ENCODE measurements at places on chromosomes 16 and 17.

GRCh38 chr16:5028950-5029475 lies 4.7 kb downstream of the NAGPA start:
- no peak for DNase-seq

- no peak for DNase-seq
Measured at GRCh38 chr16:68707340-68708152, 29.5 kb upstream of the CDH1 start.

GRCh38 chr16:67252609-67253497 lies 4.1 kb downstream of the SLC9A5 start:
- no peak for DNase-seq

- DNase-seq: no peak
Measured at GRCh38 chr16:79287424-79287917, 313.1 kb downstream of the MAF start.

- no peak for DNase-seq
Measured at GRCh38 chr17:66829883-66830282, 5.0 kb upstream of the CACNG5 start.

DNA sequence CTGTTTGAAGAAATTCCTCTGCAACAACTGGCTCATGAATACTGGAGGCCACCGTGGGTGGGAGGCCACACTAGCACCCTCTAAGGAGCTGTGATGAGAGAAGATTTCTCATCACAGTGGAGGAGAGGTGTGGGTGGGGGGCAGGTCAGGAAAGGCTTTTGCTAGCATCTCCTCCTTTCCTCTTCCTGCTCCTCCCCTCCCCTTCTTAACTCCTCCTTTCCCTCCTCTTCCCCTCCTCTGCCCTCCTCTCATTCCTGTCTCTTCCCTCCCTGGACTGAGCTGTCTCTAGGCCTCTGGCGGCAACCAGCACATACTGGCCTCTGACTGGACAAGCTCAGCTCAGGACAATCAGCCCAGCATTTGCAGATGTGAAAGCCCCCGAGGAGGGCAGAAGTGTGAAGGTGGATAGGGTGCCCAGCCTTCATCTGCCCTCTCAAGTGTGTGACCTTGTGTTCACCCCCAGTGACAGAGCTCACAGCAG lies 19.0 kb upstream of the LHX1 start:
- DNase-seq: no peak

- no peak for DNase-seq
Measured at GRCh38 chr16:85984947-85985451, 86.0 kb downstream of the IRF8 start.

GRCh38 chr17:1270210-1271029 lies at the start of gene BHLHA9:
Gene BHLHA9 (plus strand): TSS chr17:1270444. CDS start chr17:1270564, 120 bp downstream.
- DNase-seq: no peak

- DNase-seq: no peak
Measured at GRCh38 chr16:5024632-5025031, 9.1 kb downstream of the NAGPA start.

All from esophagus squamous epithelium (tissue), 5 donors.